Naive thymus-derived CD4-positive, alpha-beta T cell (primary cell): ENCODE measurements at places on chromosomes 3 and 15.

DNA sequence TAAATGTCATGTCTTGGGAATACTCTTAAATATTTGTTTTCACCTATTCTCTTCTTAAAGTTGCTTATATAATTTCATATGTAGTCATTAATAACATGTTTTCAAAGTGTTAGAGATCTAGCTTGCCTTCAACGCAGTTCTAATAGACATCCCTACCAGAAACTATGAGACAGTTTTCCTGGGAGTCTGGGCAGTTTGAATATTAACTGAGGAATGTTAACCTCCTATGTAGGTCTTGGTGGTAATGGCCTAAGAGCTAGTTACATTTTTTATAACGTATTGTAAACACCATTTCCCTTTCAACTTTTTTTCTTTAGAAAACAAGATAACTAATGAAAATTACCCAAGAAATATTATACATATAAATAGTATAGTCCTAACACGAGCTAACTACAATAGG, 328.2 kb downstream of the TIGIT start:
- DNase-seq: no peak
- H3K36me3 ChIP-seq: no peaks in the 10 kb centered on the region
- no peaks in the 10 kb centered on the region for H3K4me1 ChIP-seq
- no peak overlapping the region for H3K4me3 ChIP-seq
- no peaks in the 10 kb centered on the region for H3K27me3 ChIP-seq
- H3K27ac ChIP-seq: no peak overlapping the region

GRCh38 chr15:81926981-81927380, 118.8 kb downstream of the MEX3B start:
- H3K27ac ChIP-seq: no peak overlapping the region
- no peaks in the 10 kb centered on the region for H3K36me3 ChIP-seq
- H3K4me3 ChIP-seq: no peak overlapping the region
- H3K27me3 ChIP-seq: no peaks in the 10 kb centered on the region

- DNase-seq: no peak
- H3K36me3 ChIP-seq: peaks cover 30% of the 10 kb centered on the region
- H3K27ac ChIP-seq: no peak overlapping the region
- H3K27me3 ChIP-seq: no peaks in the 10 kb centered on the region
- no peak overlapping the region for H3K4me3 ChIP-seq
Measured at GRCh38 chr3:105715372-105715771, 153.4 kb downstream of the CBLB start.

- H3K4me1 ChIP-seq: no peaks in the 10 kb centered on the region
- H3K27me3 ChIP-seq: no peaks in the 10 kb centered on the region
- H3K27ac ChIP-seq: no peak overlapping the region
Measured at GRCh38 chr15:71082803-71083202, 32.5 kb upstream of the THSD4 start.

- no peak for DNase-seq
- H3K4me3 ChIP-seq: no peak overlapping the region
- no peaks in the 10 kb centered on the region for H3K36me3 ChIP-seq
- no peaks in the 10 kb centered on the region for H3K4me1 ChIP-seq
Measured at GRCh38 chr3:77141423-77141822, 101.5 kb downstream of the ROBO2 start.

GRCh38 chr3:190911382-190911781, 48.9 kb upstream of the GMNC start:
- no peak overlapping the region for H3K4me3 ChIP-seq
- no peak for DNase-seq
- H3K4me1 ChIP-seq: no peaks in the 10 kb centered on the region
- no peak overlapping the region for H3K27ac ChIP-seq
- H3K36me3 ChIP-seq: no peaks in the 10 kb centered on the region
- no peaks in the 10 kb centered on the region for H3K27me3 ChIP-seq

DNA sequence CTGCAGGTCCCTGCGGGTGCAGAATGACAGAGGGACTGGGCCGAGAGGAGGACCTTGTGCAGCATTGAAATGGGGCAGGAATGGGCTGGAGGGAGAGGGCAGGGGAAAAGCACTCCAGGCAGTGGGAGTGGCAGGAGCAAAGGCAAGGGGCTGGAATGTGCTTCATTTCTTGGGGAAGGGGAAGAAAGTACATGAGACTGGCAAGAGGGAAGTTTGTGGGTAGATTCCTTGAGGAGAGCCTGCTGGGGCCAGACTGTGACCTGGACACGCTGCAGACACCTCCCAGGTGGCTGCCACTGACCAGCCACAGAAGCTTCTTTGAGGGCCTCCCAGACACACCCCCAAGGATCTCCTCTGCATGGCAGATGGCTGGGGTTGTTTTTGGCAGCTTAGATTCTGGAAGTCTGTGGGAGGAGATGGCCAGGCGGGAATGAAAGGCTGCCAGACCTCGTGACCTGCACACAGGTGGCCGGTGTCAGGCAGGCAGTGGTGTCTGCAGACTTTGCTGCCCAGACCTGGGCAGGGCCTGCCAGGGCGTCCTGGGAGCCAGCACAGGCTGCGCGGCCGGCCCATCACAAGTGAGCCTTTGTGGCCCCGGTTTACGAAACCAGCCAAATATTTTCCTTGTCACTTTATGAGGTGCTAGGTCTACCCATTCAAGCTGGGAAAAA, 53.1 kb downstream of the SPSB4 start:
- no peak overlapping the region for H3K27ac ChIP-seq
- no peaks in the 10 kb centered on the region for H3K4me1 ChIP-seq
- H3K36me3 ChIP-seq: no peaks in the 10 kb centered on the region
- H3K4me3 ChIP-seq: no peak overlapping the region

GRCh38 chr3:194298331-194299227, 52.5 kb downstream of the CPN2 start:
- no peaks in the 10 kb centered on the region for H3K36me3 ChIP-seq
- no peak overlapping the region for H3K27ac ChIP-seq
- no peak overlapping the region for H3K4me3 ChIP-seq
- no peaks in the 10 kb centered on the region for H3K4me1 ChIP-seq
- H3K27me3 ChIP-seq: no peaks in the 10 kb centered on the region

DNA sequence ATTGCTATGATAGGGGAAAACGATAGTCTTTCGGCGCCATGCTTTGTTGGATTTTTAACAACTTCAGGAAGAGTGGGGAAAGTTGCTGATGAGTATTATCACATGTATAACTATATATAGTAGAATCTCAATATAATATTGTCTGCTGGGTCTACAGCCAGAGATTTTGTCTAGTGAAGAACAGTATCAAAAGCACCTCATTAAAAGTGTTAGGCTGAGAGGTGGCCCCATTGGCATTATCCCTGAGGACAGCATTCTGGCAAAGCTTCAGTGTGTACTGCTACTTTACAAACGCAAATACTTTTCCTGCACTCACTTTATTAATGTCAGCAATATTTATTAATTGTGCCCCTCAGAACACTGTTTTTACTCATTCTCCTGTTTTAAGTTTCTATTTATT, 11.8 kb downstream of the QTRT2 start:
- no peak overlapping the region for H3K4me3 ChIP-seq
- H3K27me3 ChIP-seq: no peaks in the 10 kb centered on the region
- H3K36me3 ChIP-seq: peaks cover 61% of the 10 kb centered on the region
- DNase-seq: no peak
- no peaks in the 10 kb centered on the region for H3K4me1 ChIP-seq
- no peak overlapping the region for H3K27ac ChIP-seq

- no peak overlapping the region for H3K4me3 ChIP-seq
- no peak overlapping the region for H3K27ac ChIP-seq
- H3K27me3 ChIP-seq: no peaks in the 10 kb centered on the region
- no peak for DNase-seq
- H3K36me3 ChIP-seq: no peaks in the 10 kb centered on the region
Measured at GRCh38 chr3:32583708-32584107, 13.1 kb upstream of the DYNC1LI1 start.

GRCh38 chr3:42118762-42119361, 27.7 kb downstream of the TRAK1 start:
- no peak overlapping the region for H3K27ac ChIP-seq
- no peaks in the 10 kb centered on the region for H3K4me1 ChIP-seq
- H3K4me3 ChIP-seq: no peak overlapping the region
- no peaks in the 10 kb centered on the region for H3K27me3 ChIP-seq
- no peak for DNase-seq

GRCh38 chr3:160447544-160447943, 2.0 kb downstream of the TRIM59 start:
- DNase-seq: no peak
- H3K4me3 ChIP-seq: no peak overlapping the region

DNA sequence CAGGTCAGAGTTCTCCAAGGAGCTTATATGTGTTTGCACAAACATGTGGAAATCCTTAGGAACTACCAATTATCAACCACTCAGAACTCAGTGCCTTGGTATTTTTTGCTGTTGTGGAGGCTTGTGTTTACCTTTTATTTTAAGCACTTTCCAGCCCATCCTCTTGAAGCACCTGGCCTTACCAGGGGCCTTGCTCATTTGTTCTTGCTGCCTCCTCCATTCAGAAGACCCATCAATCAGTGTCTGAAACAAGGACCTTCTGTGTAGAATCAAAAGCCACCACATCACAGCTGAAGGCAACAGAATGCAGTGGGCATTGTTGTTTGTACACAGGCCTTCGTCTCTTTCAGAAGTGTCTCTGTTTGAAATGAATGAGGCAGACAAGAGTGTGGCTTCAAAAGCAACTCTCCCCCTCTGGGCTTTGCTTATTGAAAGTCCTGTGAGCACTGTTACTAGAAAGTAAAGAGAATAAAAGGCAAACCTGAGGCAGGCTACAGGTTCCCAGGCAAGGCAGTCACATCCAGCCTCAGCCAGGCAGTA, 24.5 kb upstream of the LIPC start:
- no peak for DNase-seq
- H3K27me3 ChIP-seq: no peaks in the 10 kb centered on the region
- no peak overlapping the region for H3K4me3 ChIP-seq
- H3K27ac ChIP-seq: no peak overlapping the region
- H3K4me1 ChIP-seq: no peaks in the 10 kb centered on the region

DNA sequence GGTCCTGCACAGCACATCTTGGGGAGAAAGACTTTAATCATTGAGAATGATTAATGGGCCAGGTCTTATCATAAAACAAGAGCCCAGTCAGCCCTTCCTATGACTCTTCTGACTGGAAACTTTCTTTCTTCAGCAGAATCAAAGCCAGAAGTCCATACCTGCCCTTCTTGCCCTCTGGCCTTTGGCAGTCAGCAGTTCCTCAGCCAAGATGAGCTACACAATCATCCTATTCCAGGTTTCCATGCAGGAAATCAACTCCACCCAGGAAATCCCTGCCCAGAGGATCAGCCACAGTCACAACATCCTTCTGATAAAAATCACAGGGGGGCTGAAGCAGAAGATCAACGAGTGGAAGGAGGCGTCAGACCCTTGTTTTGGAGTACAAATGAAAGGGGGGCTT, 26.9 kb downstream of the ZNF589 start:
- H3K36me3 ChIP-seq: peaks cover 19% of the 10 kb centered on the region
- H3K4me1 ChIP-seq: peaks cover 14% of the 10 kb centered on the region
- H3K27ac ChIP-seq: peak overlapping the region; percentile 71
- no peak for DNase-seq

GRCh38 chr15:99100245-99101173, 4.4 kb upstream of the SYNM start:
- DNase-seq: peak; percentile 15
- no peaks in the 10 kb centered on the region for H3K36me3 ChIP-seq
- H3K4me3 ChIP-seq: no peak overlapping the region
- H3K27me3 ChIP-seq: no peaks in the 10 kb centered on the region

DNA sequence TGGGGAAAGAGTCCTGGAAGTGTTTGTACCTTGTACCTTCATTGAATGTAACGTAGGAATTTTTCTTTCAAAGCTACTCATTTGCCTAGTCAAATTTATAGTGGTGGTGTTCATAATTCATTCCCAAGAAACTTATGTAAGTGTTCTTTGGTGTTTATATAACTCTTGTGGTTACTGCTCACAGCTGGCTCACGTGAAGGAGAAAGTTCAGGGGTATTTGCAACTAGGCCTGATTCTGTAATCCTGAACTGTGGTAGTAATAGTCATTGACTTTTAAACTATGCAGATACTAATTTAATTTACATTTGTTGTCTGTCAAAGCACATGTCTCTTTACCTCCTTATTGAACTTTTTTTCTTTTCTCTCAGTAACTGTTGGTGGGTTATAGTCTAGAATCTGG, 50.5 kb upstream of the TEX264 start:
- H3K4me3 ChIP-seq: no peak overlapping the region
- no peaks in the 10 kb centered on the region for H3K4me1 ChIP-seq
- no peak for DNase-seq
- peaks cover 4% of the 10 kb centered on the region for H3K36me3 ChIP-seq
- no peaks in the 10 kb centered on the region for H3K27me3 ChIP-seq

- no peaks in the 10 kb centered on the region for H3K36me3 ChIP-seq
- no peak overlapping the region for H3K4me3 ChIP-seq
- H3K4me1 ChIP-seq: no peaks in the 10 kb centered on the region
- no peak for DNase-seq
- no peaks in the 10 kb centered on the region for H3K27me3 ChIP-seq
- H3K27ac ChIP-seq: no peak overlapping the region
Measured at GRCh38 chr15:79981831-79982455, 10.9 kb upstream of the BCL2A1 start.

- no peaks in the 10 kb centered on the region for H3K4me1 ChIP-seq
- no peak overlapping the region for H3K27ac ChIP-seq
- no peaks in the 10 kb centered on the region for H3K27me3 ChIP-seq
- no peak for DNase-seq
Measured at GRCh38 chr3:131901686-131902085, 133.1 kb downstream of the CPNE4 start.

DNA sequence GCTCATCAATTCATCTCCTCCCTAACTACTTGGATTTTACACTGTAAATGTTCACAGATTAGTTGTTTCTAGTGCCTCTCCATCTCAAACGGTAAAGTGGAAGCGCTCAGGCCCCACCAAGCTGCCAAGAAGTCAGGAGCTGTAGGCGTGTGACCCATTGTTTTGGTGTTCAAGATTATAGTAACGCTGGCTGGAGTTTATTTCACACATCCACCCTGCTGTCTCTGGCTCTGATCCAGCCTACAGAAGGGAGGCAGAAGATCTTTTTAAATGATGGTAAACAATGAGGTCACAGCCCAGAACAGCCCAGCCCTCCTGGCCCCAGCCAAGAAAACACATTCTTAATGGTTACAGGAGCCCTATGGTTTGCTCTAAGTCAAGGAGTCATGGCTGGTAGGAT, 25.7 kb upstream of the GALNT15 start:
- no peaks in the 10 kb centered on the region for H3K36me3 ChIP-seq
- no peaks in the 10 kb centered on the region for H3K4me1 ChIP-seq
- DNase-seq: no peak
- no peak overlapping the region for H3K4me3 ChIP-seq

GRCh38 chr3:81734742-81735141, 26.7 kb downstream of the GBE1 start:
- no peaks in the 10 kb centered on the region for H3K36me3 ChIP-seq
- H3K4me1 ChIP-seq: no peaks in the 10 kb centered on the region
- no peak overlapping the region for H3K27ac ChIP-seq
- H3K27me3 ChIP-seq: no peaks in the 10 kb centered on the region
- H3K4me3 ChIP-seq: no peak overlapping the region
- DNase-seq: no peak

DNA sequence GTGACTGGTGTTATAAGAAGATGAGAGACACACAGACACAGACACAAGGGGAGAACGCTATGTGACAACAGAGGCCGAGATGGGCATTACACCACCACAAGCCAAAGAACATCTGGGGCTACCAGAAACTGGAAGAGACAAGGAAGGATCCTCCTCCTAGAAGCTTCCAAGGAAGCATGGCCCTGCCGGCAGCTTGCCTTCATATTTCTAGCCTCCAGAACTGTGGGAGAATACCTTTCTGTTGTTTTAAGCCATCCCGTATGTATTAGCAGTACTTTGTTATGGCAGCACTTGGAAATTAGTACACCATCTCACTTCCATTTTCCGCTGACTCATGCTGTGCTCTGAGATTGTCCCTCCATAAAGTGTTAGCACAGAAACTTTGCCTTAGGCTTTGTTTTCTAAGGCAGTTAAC, 38.7 kb upstream of the CA12 start:
- H3K36me3 ChIP-seq: no peaks in the 10 kb centered on the region
- H3K27me3 ChIP-seq: no peaks in the 10 kb centered on the region
- H3K4me1 ChIP-seq: no peaks in the 10 kb centered on the region
- no peak for DNase-seq
- no peak overlapping the region for H3K27ac ChIP-seq
